ENCODE measurements at places on chromosomes 1 and 21. TPM values are rescaled to one million over a fixed set of nuclear protein-coding genes. Genes with fewer than 3 reads are reported as not detected.

- DNase-seq: no peak
These were observed 425.2 kb downstream of the RWDD3 start for GRCh38 chr1:95659166-95659565.

DNA sequence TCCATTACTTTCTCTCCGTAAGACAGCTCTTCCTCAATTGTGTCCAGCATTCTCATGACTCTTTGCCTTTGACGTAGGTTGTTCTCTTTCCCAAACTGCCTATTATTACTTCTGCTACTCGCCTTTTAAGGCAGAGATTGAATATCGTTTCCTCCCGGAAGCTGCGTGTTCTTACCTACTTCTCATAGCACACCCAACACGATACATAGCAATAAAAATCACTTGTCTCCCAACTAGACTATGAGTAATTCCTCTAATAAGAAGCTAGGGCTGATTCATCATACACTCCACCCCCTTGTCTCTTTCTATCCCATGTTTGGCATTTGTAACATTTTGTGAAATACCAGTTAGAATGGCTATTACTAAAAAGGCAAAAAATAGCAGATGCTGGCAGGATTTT lies 55.8 kb upstream of the SGIP1 start:
- no peak for DNase-seq

SDE2 gene
- 32.5 TPM for total RNA-seq

- DNase-seq: no peak
These were observed 11.8 kb downstream of the CD101 start for GRCh38 chr1:117013309-117013858.

- DNase-seq: peak; percentile 79
These were observed at the start of gene CGN for GRCh38 chr1:151510957-151511635. Gene CGN, plus strand, starts transcription at chr1:151511387. Its CDS starts 7,133 bp downstream, at chr1:151518520.

GRCh38 chr21:37071561-37072273 lies 1.2 kb downstream of the PIGP start:
- peak; percentile 41 for DNase-seq

DNA sequence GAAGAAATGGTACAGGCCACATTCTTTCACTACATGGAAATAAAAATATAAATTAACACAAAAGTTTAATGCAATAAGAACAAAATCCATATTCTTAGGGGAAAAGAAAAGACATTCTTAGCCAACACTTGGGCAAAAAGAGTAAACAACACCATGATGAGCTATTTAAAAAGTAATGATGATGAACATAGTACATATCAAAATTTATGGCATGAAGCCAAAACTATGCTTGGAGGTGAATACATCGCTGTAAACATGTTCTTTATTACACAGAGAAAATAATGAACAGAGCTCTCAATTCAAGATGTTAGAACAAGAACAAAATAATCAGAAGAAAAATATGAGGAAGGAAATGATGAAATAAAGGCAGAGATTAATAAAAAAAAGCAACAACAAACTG lies 158.2 kb downstream of the ZSCAN20 start:
- DNase-seq: no peak

GRCh38 chr1:85544689-85545215 lies 35.8 kb upstream of the CCN1 start:
- DNase-seq: peak; percentile 39

DNA sequence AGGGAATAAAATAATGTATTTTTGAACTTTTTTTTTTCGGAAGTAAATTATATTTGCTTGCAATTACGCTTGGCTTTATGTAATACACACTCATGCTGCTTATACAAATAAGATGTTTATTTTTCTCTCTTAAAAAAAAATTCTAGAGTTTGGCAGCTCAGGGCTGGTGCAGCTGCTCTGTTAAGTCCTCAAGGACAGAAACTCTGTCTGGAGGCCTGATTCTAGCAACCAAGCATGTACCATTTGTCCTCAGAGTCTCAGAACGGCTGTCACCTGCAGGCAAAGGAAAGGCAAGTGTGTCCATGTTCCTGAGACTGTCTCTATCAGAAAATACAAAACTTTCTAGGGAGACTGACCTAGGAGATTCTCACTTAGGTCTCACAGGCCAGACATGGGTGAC lies 23.2 kb upstream of the CLDN17 start:
- no peak for DNase-seq

DNA sequence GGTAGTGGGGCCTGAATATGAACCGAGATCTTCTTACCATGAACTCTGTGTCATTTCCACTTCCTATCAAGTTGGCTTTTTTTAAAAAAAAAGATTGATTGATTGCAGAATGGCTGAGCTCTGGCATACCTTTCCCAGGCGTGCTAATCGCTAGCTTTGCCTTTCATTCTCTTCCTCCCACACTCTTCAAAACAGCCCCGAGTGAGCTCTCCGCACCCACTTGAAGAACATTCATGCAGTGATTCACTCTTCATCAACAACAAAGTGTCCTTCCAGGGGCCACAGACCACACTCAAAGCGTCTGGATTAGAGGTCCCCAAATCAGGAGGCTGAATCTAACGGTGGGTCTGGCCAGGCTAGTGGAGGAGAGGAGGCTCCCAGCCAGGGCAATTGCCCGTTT lies 96.3 kb upstream of the GALNT2 start:
- no peak for DNase-seq

MTOR gene
- 86.6 TPM for total RNA-seq

DNA sequence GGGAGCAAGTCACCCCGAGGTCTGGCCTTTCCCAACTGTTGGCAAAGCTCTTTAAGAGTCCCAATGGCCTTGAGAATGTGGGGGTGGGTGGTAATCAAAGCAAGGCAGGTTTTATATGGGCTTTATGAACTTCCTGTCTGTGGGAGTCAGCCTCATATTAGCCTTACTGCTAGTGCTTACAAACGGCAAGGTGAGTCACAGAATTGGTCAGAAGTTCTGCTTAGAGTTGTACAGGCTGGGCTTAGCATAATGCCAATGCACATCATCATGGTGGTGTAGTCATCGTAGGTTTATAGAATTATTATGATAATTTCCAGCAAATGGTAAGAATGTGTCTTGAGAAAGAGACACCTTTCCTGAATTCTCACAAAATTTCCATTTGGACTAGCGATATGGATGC lies 192.7 kb upstream of the KIAA0040 start:
- no peak for DNase-seq

OR2L3 gene
- not detected for total RNA-seq

GRCh38 chr1:68147534-68148171 lies 84.7 kb downstream of the WLS start:
- no peak for DNase-seq

- DNase-seq: peak; percentile 40
These were observed 139.3 kb downstream of the LYPLAL1 start for GRCh38 chr1:219312967-219313366.

BATF3 gene
- 1.7 TPM for total RNA-seq
